Aorta (tissue), 5 donors: ENCODE measurements at places on chromosomes 13 and 19.
A peak's percentile ranks its signal among the peaks of the same experiment; 100 is the strongest.

DNA sequence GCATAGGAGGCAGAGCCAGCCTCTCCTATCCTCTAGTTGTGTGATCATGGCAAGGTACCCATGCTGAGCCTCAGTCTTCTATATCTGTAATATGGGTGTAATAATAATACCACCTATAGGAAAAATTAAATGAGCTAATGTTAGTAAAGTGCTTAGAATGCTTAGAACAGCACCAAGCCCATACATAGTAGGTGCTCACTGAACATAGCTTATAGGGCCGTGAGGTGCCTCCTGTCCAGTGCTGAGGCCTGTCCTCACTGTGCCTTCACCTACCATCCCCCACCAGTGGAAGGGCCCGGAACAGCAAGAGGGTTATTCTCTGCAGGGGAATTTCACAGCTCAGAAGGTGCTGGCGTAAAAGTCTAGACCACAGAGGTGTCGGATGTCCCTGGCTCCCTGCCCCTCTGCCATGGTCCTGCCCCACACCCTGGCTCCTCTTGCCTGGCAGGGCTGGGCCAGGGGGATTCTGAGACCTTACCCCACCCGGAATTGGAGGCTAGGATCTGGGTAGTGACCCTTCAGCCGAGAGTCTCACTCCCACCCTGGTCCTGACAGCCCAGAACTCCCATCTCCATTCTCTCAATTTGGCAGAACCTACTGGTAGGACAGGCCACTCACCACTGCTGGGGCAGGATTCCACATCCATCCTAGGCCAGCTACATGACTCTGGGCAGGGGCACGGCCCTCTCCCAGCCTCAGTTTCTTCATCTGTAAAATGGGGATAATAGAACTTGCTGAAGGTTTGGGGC lies 2.2 kb upstream of the SCN1B start:
- no peak for DNase-seq

DNA sequence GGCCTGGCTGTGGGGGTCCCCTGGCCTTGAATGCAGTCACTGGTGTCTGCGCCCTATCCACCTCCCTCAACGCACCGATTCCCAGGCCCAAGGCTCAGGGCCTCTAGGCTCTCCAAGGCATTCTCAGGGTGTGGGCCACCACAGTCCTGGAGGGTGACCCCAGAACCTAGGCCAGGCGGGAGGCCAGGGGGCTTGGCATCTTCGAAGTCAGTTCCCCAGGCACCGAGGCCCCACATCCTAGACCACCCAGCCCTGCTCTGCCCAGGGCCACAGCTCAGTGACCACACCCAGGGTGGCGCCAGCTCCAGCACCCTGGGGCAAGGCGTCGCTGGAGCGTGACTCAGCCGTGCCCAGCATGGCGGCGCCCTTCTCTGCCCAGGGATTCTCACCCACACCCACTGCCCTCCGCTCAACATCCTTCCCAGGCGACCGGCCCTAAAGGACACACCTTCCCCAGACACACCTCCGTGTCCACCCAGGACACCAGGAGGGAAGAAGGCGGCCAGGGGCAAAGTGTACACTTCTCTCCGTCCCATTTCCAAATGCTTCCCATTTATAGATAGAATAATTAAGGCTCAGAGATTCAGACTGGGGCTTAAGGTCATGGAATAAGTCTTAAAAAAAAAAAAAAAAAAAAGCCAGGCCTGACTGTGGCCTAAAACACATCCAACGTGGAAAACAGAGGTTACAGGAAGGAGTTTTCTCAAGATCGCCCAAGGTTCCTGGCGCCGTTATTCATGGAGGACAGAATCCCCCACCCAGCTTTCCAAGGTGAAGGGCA lies 36.4 kb upstream of the NANOS3 start:
- peak; percentile 93 for DNase-seq

DNA sequence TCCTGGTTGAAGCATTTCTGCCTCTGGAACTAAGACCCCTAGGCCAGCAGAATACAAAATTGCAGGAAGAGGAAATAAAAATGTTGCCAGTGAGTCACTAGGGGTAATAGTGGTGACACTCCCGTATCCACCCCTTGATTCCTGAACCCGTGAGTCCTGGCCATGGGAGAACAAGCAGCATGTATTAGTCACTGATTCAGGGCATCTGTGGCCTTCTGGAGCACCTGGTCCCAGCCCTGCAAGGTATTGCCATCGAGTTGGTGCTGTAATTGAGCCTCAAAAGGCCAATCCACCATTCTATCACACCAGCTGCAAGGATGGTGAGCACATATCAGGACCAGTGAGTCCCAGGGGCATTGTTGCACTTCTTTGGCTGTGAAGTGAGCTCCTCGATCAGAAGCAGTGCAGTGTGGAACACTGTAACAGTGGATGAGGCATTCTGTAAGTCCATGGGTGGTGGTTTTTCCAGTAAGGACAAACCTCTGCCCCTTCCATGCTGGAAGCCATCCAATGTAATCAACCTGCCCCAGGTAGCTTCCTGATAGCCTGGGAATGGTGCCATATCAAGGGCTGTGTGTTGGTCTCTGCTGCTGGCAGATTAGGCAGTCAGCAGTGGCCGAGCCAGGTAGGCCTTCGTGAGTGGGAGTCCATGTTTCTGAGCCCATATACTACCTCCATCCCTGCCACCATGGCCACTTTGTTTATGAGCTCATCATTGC lies 39.6 kb downstream of the C1QTNF9 start:
- no peak for DNase-seq

GRCh38 chr13:110715395-110716246 lies 2.1 kb downstream of the ING1 start:
- DNase-seq: peak; percentile 98

DNA sequence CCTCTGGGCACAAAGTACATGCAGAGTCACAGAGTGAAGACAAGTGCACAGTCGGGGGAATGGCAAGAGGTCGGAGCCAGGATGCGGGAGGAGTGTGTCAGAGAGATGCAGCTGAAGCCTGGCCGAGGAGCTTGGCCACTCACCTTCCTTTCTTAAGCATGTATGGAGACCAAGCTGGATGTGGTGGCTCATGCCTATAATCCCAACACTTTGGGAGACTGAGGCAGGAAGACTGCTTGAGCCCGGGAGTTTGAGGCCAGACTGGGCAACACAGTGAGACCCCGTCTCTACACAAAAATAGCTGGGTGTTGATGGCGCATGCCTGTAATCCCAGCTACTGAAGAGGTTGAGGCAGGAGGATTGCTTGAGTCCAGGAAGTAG lies 67.0 kb downstream of the LATS2 start:
- DNase-seq: no peak

DNA sequence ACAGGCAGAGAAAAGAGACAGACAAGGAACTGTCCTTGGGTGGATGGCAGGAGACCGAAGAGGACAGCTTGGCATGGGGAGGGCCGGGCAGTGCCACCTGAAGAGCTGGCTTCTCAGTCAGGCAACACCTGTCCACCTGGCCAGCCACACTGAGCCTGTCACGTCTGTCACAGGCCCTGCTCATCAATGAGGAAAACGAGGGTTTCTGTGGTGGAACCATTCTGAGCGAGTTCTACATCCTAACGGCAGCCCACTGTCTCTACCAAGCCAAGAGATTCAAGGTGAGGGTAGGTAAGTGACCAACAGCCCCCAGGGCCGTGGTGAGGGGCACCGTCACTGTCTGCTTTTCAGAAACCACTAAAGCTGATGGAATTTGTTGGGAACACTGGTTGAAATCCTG lies 11.2 kb upstream of the PROZ start:
- DNase-seq: no peak

DNA sequence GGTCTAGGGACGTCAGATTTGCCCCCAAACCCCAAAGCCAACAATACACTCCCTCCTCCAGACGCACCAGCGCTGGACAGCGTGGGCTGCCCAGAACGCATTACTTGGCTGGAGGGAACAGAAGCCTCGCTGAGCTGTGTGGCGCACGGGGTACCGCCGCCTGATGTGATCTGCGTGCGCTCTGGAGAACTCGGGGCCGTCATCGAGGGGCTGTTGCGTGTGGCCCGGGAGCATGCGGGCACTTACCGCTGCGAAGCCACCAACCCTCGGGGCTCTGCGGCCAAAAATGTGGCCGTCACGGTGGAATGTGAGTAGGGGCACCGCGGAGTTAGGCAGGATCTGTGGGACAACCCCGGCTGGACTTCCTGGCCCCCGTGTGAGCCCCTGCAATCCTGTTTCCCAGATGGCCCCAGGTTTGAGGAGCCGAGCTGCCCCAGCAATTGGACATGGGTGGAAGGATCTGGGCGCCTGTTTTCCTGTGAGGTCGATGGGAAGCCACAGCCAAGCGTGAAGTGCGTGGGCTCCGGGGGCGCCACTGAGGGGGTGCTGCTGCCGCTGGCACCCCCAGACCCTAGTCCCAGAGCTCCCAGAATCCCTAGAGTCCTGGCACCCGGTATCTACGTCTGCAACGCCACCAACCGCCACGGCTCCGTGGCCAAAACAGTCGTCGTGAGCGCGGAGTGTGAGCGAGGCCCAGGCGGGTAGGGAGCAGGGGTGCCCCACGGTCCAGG lies 4.0 kb downstream of the ICAM5 start:
- no peak for DNase-seq

- DNase-seq: peak; percentile 75
These were observed 564 bp downstream of the HS6ST3 start for GRCh38 chr13:96090240-96091101.

- DNase-seq: no peak
These were observed 1.5 kb downstream of the RAB20 start for GRCh38 chr13:110559986-110560385.
